ENCODE measurements at places on chromosomes 2 and 18. TPM values are rescaled to one million over a fixed set of nuclear protein-coding genes. Genes with fewer than 3 reads are reported as not detected.
A peak's percentile ranks its signal among the peaks of the same experiment; 100 is the strongest.

AFF3 gene
- 3.5 TPM for total RNA-seq

NAT8 gene
- total RNA-seq: not detected

GRCh38 chr2:127090281-127091120 lies 16.5 kb downstream of the BIN1 start:
- no peak overlapping the region for H3K27ac ChIP-seq
- H3K4me3 ChIP-seq: no peak overlapping the region
- H3K27me3 ChIP-seq: no peaks in the 10 kb centered on the region
- H3K4me1 ChIP-seq: peaks cover 22% of the 10 kb centered on the region
- no peak for DNase-seq

- H3K27me3 ChIP-seq: no peaks in the 10 kb centered on the region
- H3K4me3 ChIP-seq: no peak overlapping the region
- peaks cover 62% of the 10 kb centered on the region for H3K36me3 ChIP-seq
- peak overlapping the region; percentile 84 for H3K27ac ChIP-seq
These were observed 77.3 kb downstream of the LPIN2 start for GRCh38 chr18:2935438-2936192.

DNA sequence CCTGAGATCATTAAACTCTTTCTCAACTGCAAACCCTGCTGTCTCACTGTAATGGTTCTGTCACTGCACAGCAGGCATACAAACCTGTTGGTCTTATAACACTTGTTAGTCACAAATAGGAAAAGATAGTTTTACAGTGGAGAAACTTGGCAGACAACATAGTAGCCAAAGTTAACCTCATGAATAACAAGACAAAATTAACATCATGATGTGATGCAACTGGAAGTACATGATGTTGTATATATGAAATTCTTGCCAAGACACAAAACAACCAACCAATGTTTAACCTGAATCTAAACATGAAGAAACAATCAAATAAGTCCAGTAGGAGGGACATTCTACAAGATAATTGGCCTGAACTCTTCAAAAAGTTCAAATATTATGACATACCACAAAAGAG lies 189.3 kb downstream of the RNF152 start:
- no peak overlapping the region for H3K27ac ChIP-seq
- H3K4me3 ChIP-seq: no peak overlapping the region
- no peaks in the 10 kb centered on the region for H3K36me3 ChIP-seq
- H3K4me1 ChIP-seq: no peaks in the 10 kb centered on the region

Measured in activated CD8-positive, alpha-beta T cell treated with anti-CD3 and anti-CD28 coated beads for 36 hours (primary cell).